ENCODE measurements at places on chromosomes 3 and 15. TPM values are rescaled to one million over a fixed set of nuclear protein-coding genes. Genes with fewer than 3 reads are reported as not detected.

HRG gene
- total RNA-seq: not detected

CD96 gene
- total RNA-seq: not detected

ADAMTS9 gene
- 2.5 TPM for total RNA-seq

GOLGA8G gene
- total RNA-seq: not detected

TMIE gene
- not detected for total RNA-seq

MUC4 gene
- not detected for total RNA-seq

ZBBX gene
- total RNA-seq: not detected

TSEN2 gene
- total RNA-seq: 15.9 TPM

DBR1 gene
- 16.0 TPM for total RNA-seq

CLDND1 gene
- 80.7 TPM for total RNA-seq

TGM4 gene
- total RNA-seq: 0.15 TPM

GPR62 gene
- total RNA-seq: 0.15 TPM

TEX55 gene
- total RNA-seq: not detected

DAZL gene
- not detected for total RNA-seq

TMPRSS7 gene
- not detected for total RNA-seq

Measured in bronchus fibroblast of lung (primary cell).